ENCODE measurements at places on chromosomes 6 and 20. TPM values are rescaled to one million over a fixed set of nuclear protein-coding genes. Genes with fewer than 3 reads are reported as not detected.

The RSPH4A gene
- 1.2 TPM for total RNA-seq

The C20orf144 gene
- 0.25 TPM for total RNA-seq

The ADGRF4 gene
- total RNA-seq: not detected

DNA sequence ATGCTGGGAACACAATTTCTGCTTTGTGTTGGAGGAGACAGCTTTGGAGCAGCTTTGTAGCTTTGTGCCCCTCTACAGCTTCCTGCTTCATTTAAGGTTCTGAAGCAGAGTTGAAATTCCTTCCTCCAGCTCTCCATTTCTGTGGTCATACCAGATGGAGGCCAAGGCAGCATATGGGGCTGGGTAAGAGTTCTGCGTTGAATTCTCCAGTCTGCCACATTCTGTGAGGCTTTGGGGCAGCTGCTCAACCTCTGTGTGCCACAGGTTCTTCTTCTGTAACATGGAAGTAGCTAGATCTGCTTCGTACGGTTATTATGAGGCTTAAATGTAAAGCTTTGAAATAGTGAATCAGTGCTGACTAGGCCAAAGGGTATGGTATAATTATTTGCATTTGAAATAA is 2.9 kb upstream of the TRIM26 start:
- DNase-seq: no peak

DNA sequence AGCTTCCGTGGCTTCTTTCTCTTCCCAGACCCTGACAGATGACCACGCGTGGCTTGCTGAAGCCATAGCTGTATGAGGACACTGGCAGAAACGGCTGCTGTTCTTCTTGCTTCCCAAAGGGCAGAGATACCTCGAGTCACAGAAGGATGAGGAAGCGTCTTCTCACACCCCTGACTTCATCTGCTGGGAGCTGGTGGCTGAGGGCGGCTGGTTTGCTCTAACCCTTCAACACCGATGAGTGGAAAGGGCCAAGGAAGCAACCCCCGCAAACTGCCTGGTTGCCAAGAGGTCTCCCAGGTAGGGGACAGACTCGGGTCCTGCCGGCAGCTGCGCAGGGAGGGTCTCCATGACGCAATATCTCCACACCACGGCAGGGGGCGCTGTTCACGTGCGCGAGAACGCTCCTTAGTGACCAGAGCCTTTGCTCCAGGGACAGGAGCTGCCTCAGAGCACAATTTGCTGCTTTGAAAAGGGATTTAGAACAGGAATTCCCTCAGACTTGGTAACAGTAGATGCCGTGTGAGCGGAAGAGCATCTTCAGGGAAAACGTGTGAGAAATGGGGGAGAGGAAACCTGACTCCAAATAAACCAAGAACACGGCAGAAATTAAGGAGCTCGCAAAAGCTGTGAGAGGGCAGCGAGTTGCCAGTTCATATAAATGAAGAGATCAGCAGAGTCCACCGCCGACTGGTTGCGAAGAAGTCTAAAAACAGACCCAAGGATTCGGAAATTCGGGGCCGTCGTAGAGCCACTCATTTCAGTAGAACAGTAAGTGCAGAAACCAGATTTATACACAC is 80.2 kb downstream of the ERMARD start:
- peak; percentile 75 for DNase-seq

DNA sequence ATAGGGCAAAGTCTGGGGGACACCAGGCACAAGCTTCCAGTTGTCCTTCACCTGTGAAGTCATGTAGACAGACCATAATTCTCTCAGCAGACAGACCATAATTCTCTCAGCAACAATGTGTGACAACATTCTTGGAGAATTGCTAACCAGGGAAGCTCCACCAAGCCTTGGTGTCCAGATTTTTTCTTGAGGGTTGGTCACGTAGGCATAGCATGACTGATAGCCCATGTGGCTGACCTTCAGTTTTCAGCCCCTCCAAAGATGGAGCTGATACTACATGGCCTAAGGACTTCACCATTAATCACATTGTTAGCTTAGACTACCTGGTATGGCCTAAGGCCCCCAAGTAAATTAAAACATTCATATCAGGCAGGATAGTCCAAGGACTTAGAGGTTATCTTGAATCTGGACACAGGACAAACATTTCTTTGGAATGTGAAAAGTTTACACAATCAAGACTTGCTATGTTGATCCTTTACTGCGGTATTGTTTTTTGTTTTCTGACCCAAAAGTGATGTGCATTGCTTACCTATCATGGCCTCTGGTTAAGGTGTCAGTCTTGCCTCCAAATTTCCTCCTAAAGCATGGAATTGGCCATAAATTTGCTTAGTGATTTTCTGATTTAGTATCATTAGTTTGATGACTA is 76.9 kb downstream of the CEP57L1 start:
- no peak for DNase-seq

- no peak for DNase-seq
These were observed 39.7 kb downstream of the SH3BGRL2 start for GRCh38 chr6:79670789-79671188.

DNA sequence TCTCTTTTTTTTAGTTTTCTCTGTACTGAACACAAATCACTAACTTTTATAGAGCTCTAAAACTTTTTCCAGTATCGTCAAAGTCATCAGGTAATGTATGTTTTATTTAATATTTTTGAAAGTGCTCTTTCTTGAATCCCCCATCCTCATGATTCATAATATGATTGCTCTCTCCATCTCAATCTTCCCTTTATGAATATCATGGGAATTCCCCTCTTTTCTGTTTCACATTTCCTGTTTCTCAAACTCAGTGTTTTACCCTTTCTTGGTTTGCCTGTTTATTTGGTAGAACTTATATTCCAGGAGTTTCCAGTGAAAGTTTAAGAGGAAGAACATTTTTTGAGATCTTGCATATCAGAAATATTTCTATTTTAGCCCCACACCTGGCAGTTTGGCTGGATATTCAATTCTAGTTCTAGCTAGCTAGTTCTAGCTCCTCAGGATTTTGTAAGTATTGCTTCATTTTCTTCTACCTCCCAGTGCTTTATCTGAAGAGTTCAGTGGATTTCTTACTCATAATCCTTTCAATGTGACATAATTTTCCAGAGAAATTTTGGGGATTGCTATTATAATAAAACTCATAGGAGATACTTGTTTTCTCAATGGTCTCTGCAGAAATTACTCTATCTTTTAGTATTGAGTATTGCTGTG is 6.1 kb upstream of the C6orf58 start:
- no peak for DNase-seq

- DNase-seq: no peak
These were observed 10.9 kb downstream of the HIVEP1 start for GRCh38 chr6:12022953-12023388.

DNA sequence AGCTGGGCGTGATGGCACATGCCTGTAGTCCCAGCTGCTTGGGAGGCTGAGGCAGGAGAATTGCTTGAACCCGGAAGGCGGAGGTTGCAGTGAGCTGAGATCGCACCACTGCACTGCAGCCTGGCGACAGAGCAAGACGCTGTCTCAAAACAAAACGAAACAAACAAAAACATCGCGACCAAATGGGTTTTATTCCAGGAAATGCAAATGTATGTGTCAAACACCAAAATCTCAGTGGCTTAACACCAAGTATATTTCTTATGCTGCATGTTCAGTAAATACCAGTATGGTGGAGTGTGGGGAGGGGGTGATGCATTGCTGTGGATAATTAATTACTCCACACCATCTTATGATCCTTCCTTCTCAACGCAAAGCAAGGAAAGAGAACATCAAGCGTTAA is 28.1 kb downstream of the ACTR5 start:
- DNase-seq: no peak
